Activated naive CD4-positive, alpha-beta T cell treated with anti-CD3 and anti-CD28 coated beads, Interleukin-2, amount 50 U/mL, for 16 hours (primary cell): ENCODE measurements at places on chromosomes 7 and 10.

DNA sequence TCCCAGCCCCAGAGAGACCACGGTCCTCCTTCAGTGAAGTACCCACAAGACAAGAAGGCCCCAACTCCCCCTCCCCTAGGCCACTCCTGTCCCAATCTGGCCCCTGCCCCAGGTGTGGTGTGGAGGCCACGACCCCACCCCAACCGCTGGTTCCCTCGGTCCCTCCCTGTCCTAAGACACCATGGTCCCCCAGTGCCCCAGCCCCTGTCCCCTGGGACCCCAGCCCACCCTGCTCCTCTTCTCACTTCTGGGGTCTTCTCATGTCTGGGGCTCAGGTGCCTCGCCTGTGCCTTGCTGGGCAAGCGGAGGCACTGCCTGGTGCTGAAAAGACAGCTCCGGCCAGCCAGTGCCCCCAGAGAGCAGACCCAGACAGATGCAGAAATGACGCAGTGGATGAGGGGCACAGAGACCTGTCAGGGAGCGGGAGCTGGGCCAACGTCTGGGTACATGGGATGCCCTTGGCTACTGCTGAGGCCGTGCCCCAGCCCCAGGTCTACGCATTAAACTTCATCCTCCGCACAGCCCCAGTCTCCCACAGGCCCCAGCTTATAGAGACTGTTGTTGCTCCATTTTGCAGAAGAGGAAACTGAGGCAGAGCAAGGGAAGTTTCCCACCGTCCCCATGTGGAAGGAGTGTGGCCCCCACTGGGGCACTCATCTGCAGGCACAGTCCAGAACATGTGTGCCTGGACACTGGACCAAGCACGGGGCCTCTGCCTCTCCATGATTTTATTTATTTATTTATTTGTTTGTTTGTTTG lies 14.8 kb downstream of the GRIFIN start:
- no peak for DNase-seq

GRCh38 chr10:113126229-113127201 lies 176.5 kb downstream of the TCF7L2 start:
- peak; percentile 51 for DNase-seq

- DNase-seq: no peak
These were observed 562.0 kb upstream of the SEMA3D start for GRCh38 chr7:85748861-85749260.

GRCh38 chr7:70711452-70711851 lies 420.5 kb upstream of the GALNT17 start:
- no peak for DNase-seq

DNA sequence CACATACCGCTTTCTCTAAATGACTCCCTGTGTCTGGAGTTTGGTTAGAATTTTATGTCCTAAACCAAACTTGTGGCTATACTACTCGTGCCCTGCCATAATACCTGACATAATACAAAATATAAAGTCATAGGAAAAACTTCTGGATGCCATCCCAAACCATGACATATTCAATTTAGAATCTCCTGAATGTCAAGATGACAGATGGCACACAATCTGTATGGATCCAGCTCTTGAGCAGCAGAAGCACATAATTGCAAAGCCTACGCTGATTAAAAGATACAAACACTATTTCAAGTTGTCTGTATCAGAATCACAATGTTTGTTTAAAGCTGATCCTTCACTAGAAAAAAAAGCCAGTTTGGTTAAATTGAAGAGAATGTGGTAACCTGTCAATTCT lies 22.4 kb upstream of the CDC14C start:
- no peak for DNase-seq

GRCh38 chr7:32611201-32612099 lies 116.2 kb downstream of the AVL9 start:
- no peak for DNase-seq

- no peak for DNase-seq
These were observed 105.4 kb downstream of the GRM3 start for GRCh38 chr7:86748843-86749719.

DNA sequence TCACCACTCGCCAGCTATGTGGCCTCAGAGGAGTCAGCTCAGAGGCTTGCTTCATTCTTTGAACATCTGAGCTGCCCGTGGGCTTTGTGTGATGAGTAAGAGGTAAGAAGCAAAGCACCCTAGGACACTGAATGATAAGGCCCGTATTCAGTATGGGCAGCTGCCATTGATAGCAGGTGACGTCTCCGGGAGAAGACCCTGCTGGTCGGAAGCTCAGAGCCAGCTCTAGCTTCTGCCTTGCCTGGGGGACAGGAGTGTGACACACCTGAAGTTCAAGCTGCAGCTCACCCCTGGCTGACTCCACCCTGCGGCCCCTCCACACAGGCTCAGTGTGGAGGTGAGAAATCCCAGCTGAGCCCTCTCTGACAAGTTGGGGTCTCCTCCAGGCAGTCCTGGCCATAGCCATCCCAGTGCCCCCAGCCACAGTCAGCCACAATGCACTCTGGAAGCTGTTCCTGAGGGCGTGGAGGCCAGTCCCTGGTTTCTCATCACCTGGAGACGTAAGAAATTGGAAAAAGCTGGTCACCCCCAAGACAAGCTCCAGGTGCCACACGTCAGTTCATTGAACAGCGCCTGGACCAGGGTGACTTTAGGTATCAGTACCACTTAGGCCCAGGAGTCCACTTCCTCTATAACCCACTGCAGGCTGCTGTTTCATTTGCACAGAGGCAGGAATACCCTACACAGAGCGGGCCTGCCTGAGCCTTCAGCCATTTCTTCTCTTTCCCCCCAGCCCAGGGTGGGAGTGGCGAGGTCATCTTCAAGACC lies 164.9 kb upstream of the RHEB start:
- no peak for DNase-seq

DNA sequence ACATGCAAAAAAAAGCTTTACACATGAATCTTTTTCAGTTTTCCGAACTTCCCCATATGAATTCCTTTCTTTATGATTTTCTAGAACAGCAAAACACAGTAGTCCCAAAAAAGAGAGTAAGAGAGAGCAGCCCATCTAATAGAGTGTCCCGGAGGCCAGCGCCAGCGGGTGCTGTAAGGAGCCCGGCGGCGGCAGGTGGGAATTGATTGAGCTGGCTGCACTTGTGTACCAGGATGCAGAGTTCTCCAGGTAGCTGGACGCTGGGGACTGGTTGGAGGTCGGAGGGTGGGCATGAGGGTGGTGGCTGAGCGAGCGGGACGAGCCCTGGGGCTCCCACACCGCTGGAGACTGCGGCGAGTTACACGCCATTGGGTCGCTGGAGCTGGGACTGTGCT lies 4.0 kb downstream of the DLX5 start:
- no peak for DNase-seq

GRCh38 chr10:4100380-4100779 lies 315.4 kb upstream of the KLF6 start:
- no peak for DNase-seq

DNA sequence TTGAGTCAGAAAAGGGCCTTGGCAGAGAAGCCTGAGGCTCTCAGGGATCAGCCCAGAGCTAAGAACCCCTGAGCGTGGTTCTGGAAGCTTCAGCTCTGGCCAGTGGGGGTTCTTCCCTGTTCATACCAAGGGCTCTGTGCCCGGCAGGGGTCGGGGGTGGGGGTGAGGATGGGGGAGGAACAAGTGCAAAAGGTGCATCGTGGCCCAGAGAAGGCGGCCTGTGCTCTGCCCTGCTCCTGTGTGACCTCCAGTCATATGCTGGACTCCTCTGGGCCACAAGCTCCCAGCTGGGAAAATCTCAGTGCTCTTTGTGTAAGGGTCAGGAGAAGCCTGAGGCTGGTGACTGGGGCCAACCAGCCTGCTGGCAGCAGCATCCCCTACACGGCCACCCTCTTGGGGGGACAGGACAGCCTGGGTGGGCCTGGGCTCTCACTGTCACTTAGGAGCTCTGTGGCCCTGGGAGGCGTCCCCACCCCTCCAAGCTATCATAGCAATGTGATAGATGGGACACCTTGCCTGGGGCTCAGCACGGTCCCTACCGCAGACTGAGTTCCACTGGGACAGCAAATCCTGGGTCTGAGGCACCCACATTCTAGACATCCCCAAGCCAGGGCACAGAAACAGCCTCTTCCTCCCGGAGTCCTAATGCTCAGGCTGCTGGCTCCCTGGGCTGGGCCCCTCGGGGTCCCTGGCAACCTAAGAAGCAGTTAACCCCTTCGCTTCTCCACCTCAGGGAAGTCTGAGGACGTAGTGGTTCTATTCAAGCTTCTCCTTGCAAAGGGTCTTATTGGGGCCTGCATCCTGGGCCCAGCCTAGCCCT lies 2.5 kb downstream of the MMRN2 start:
- no peak for DNase-seq

DNA sequence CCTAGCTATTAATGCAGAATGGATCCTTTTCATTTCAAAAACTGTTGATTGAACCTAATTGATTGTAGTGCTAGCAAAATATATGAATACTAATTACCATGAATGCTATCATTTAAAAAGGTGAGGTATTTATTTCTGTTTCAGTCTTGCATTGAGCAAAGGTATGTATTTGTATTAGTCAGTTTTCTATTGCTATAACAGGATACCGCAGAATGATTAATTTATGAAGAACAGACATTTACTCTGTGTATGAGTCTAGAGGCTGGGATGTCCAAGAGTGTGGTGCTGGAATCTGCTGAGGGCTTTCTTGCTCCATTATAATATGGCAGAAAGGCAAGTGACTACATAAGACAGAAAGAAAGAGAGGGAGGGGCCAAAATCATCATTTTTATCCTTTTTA lies 199.2 kb downstream of the KIF20B start:
- no peak for DNase-seq

DNA sequence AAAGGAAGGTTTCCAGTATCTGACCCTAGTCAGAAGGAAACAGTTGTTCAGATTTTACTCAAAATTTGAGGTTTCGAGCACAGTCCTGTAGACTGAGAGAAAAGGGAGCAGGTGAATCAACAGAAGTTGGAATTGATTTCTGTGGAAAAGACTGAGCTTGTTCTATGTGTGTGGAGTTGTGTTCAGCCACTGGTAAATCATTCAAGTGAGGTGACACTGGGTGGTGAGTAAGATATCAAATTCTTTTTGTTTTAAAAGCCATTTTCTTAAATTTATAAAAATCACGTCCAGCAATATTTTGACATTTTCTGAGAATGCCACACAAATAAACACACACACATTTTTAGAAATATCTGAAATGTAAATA lies 165.1 kb downstream of the HGF start:
- DNase-seq: no peak

GRCh38 chr7:67928141-67928540 lies 931.5 kb downstream of the TYW1 start:
- DNase-seq: no peak

- DNase-seq: no peak
These were observed 198.3 kb downstream of the NEBL start for GRCh38 chr10:20698837-20699236.

GRCh38 chr10:62047228-62047892 lies 145.9 kb downstream of the ARID5B start:
- peak; percentile 21 for DNase-seq

DNA sequence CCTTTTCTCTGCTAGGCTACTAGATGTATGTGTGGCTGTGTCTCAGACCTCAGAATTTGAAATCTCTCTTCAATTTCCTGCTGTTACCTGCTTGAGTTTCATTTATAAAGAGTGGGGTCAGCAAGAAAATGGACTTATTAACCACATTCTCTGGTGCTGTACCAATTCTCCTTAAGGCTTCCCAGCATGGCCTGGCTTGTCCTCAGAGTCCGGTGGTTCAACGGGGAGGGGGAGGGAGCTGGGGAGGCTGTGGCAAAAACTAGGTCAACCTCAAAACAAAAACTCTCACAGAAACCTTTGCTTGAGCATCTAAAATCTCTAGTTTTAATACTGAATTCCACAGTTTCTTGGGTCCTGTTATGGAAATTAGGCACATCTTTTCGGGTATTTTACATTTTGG lies 389.1 kb upstream of the COBL start:
- no peak for DNase-seq

DNA sequence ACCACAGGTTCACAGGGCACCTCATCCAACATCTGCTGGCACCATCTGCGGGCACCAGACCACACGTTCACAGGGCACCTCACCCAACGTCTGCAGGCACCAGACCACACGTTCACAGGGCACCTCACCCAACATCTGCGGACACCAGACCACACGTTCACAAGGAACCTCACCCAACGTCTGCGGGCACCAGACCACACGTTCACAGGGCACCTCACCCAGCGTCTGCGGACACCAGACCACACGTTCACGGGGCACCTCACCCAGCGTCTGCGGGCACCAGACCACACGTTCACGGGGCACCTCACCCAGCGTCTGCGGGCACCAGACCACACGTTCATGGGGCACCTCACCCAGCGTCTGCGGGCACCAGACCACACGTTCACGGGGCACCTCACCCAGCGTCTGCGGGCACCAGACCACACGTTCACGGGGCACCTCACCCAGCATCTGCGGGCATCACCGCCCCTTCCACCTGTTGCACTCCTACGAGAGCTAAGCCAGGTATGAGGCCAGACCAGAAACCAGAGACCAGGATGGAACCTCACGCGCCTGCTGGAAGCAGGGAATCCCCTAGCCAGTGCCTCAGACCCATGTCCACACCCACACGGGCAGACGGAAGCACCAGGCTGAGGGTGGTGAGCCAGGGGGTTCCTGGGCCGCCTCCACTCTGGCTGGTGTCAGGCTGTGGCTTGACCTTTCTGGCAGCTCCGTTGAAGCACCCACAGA lies 182.8 kb downstream of the MAD1L1 start:
- DNase-seq: no peak

- no peak for DNase-seq
These were observed 108.0 kb downstream of the TWIST1 start for GRCh38 chr7:19009241-19009935.

DNA sequence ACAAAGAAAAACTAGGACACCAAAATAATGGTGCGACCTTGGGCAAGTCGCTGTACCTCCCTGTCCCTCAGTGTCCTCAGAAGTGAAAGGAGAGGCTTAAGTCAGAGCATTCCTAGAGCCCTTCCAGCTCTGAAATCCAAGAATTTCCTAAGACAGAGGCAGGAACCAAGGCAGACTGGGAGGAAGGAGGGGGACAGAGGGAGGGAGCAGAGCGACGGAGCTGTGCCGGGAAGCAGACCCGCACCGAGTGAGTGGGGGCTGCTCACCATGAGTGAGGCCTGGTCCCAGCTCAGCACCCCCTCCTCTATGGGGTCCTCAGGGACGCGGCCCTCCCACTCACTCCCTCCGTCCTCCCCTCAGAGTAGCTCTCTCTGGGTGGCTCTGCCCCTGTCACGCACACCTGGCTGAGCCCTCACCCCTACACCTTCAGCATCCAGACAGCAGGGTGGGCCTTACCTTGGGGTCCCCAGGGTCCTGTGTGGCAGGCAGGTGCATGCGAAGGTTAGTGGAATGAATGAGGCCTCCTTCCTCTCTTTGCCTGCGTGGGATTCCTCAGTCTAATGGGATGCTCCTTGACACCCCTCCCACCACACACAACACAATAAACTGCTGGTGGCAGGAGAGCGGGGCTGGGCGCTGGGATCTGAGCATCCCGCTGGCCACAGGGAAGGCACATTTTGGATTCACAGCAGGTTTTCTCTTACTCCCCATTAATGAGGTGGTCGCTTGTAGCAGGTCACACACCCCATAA lies 4.6 kb upstream of the SMARCD3 start:
- no peak for DNase-seq

DNA sequence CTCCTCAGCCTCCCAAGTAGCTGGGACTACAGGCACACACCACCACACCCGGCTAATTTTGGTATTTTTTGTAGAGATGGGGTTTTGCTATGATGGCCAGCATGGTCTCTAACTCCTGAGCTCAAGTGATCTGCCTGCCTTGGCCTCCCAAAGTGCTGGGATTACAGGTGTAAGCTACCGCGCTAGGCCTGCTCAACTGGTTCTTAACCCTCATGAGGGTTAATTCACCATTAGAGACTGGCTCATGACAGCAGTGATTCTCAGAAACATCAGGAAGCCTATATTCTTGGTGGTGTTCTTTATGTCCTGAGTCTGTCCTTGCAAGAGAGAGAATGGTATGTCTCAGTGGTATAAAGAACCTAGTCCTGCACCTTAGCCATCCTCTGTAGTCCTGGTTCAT lies 10.4 kb upstream of the NT5C2 start:
- DNase-seq: no peak

- DNase-seq: no peak
These were observed 588.0 kb upstream of the MGMT start for GRCh38 chr10:128879030-128879429.
